ENCODE measurements at places on chromosomes 3 and 15.

- DNase-seq, result no peak
Observed at GRCh38 chr15:94460624-94461023, 229.3 kb downstream of the MCTP2 start.

DNA sequence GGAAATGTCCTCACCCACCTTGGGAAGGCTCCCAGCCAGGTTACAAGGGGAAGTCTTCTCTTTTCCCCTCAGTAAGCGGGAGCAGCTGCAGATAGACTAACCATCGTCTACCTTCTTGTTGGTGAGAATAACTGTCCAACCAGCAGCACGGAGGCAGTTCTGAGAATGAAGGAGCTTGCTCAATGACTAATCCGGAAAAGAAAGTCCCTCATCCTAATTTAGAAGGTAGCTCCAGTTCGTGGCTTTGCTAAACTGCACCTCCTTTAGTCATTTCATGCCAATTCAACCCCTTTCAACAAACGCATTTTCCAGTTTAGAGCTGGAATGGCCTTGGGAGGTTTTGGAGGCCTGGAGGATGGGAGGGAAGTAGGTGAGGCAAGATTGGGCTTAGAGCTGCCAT is 527.4 kb upstream of the PROK2 start:
- no peak for DNase-seq

- DNase-seq, result no peak
Observed at GRCh38 chr3:137106612-137107240, 148.9 kb downstream of the IL20RB start.

GRCh38 chr15:35863655-35864054 is 317.7 kb upstream of the DPH6 start:
- DNase-seq, result no peak

DNA sequence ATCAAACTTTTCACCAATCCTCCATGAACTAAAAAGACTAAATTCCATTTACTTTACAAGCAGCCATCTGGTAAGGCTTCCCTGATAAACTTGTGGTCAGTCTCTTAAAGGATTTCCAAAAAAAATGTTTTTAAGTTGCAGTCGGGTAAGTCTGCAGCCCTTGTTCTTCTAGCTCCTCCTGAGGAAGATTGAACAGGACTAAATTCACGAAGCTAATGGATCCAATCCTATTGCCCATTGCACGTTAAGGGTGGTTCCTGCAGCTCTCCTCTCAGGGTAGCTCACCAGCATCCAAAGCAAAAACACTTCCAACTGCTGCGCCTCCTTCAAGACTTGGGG is 2.8 kb downstream of the HES1 start:
- DNase-seq, result peak; percentile 56

DNA sequence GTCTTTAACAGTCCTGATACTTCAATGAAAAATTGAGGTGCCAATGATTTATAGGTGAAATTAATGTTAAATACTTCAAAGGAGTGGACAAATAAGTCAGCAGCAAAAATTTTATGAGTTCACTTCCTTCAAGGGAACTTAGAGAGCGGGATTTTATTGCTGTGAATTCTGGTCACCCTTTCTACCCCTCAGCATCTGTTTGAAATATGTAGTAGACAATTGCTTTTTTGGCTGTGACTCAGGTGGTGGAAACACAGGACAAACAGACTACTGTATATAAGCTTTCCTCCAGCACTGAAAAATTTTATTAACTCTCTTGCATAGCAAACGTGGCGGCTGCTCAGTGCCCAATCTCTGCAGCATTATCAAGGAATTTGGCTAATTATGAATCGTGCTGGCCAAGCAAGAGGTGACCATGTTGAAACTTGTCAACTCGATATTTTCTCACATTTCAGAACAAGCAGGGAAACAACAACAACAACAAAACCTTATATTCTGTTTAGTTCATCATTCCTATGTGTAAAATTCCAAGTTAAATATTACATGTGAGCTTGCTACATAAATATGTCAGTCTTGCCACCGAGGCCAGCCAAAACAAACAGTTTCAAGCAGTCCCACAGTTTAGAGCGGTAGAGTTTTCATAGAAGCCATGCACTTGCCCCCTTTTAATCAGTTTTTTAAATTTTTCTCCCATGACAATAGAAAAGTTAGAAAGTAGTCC is 420.2 kb downstream of the FOXP1 start:
- DNase-seq, result no peak

Data from IMR-90 (cell line).